ENCODE measurements at places on chromosomes 7 and 10. TPM values are rescaled to one million over a fixed set of nuclear protein-coding genes. Genes with fewer than 3 reads are reported as not detected.

CPA5 gene
- polyA plus RNA-seq = 0.41 TPM

DNA sequence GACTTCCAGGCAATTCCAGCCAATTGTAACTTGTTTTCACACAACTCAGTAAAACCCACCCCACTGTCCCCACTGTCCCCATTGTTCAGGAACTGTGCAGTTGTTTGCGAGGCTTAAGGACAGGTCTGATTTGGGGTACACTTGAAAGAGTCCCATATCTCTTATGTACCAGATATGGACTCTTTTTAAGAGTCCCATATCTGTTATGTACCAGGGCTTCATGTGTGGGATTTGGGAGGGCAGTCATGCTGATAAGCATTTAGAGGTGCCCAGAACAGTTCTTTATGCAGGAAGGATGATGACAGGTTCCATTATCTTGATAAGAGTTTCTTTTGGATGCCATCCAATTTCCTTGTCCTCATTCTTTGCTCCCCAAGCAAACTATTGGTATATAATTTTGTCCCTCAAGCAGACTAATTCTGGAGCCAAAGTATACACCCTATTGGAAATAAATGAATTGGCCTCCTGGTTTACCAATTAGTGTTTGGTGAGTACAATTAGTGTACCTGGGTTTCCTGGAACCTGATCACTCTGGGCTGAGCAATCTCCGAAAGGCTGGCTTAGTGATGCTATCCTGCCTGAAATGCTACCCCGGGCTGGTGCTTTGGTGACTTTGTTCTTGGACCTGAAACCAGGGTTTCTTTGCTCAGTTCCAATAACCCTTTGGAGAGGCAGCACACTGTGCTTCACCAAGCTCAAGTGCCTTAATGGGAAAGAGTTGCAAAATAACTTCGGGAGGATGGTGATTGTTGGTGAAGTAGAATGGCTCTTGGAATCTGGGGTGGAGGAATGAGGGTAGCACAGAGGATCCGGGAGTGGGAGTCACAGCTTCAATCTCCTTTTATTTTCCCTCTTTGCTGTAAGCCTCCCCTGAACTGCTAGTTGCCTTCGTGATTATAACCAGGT, 6.2 kb upstream of the DMBT1 start:
- DNase-seq = no peak

GRCh38 chr10:93849593-93849992, 44.2 kb upstream of the SLC35G1 start:
- DNase-seq = no peak

DNA sequence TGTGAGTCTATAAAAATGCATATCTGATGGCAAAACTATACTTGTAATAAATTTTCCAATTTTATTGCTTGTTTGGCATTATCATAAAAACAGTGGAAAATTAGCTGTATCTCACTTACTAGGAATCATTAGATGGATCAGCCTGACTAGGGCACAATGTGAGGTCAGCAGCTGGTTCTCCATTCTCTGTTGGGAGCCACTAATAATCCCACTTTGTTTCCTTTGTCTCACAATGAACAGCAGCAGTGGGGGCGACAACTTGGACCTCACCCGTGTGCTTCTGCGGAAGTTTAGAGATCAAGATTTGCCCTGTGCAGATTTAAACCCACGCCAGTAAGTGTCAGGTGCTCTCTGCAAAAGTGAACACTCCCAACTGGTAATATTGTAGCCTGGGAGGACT, 295.5 kb downstream of the ABCA13 start:
- no peak for DNase-seq

Measured in left renal pelvis (tissue), 4 donors.